Testis (tissue), 5 donors: ENCODE measurements at places on chromosomes 5 and 9. TPM values are rescaled to one million over a fixed set of nuclear protein-coding genes. Genes with fewer than 3 reads are reported as not detected.

FIBCD1 gene
- 29.1 TPM for total RNA-seq

CARD9 gene
- 3.5 TPM for total RNA-seq

CRHBP gene
- total RNA-seq = 1.1 TPM

EMB gene
- total RNA-seq = 32.4 TPM

BHMT2 gene
- total RNA-seq = 10.1 TPM

LCN10 gene
- 11.7 TPM for total RNA-seq

STC2 gene
- 0.87 TPM for total RNA-seq

NANS gene
- total RNA-seq = 66.5 TPM

DNA sequence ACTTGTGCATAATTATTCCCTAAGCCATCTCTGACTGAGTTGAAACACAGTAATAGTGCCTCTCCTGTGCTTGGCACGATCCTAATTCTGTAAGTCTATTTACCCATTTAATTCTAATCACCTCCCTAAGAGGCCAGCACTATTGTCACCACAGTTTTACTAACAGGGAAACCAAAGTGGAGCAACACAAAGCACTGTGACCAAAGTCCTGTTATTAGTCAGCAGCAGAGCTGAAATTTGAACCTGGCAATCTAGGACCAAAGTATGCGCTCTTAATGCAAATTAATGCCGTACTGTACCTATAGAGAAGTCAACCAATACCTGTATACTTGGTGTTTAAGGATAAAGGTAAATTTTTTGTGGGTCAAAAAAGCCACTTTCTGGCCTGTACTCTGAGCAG lies 77.1 kb upstream of the CNTLN start:
- H3K4me1 ChIP-seq = no peaks in the 10 kb centered on the region
- H3K4me3 ChIP-seq = no peak overlapping the region
- no peaks in the 10 kb centered on the region for H3K36me3 ChIP-seq
- no peak overlapping the region for H3K27ac ChIP-seq
- DNase-seq = no peak

DNA sequence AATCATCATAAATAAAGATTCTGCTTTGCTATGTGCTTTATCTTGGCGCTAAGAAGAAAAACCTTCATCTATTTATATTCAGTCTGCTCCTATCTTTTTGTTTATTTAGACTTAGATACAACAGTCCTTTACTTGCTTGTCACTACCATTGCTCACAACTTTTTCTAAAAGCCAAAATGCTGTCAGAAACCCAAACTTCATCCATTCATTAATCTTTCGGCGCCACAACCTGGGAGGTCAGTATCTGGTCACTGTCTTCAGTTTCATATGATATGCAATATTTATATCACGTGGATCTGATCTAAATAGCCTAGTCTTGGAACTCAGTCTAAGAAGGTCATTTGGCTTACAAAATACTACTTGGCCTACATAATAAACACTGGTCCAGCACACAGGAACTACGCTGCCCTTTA lies 159.3 kb upstream of the TARS1 start:
- peaks cover 5% of the 10 kb centered on the region for H3K4me1 ChIP-seq
- H3K36me3 ChIP-seq = no peaks in the 10 kb centered on the region
- no peaks in the 10 kb centered on the region for H3K27me3 ChIP-seq
- DNase-seq = no peak

GRCh38 chr5:9441610-9442009 lies 104.3 kb downstream of the SEMA5A start:
- no peaks in the 10 kb centered on the region for H3K4me1 ChIP-seq
- no peak overlapping the region for H3K27ac ChIP-seq
- no peak overlapping the region for H3K4me3 ChIP-seq
- H3K36me3 ChIP-seq = no peaks in the 10 kb centered on the region
- H3K27me3 ChIP-seq = no peaks in the 10 kb centered on the region

- H3K36me3 ChIP-seq = no peaks in the 10 kb centered on the region
- H3K27ac ChIP-seq = no peak overlapping the region
- H3K4me3 ChIP-seq = no peak overlapping the region
- peak; percentile 82 for DNase-seq
Observed at GRCh38 chr5:31678180-31678579, 39.2 kb downstream of the PDZD2 start.

GRCh38 chr9:129497005-129497812 lies 123.7 kb downstream of the C9orf50 start:
- H3K4me3 ChIP-seq = peak overlapping the region; percentile 51
- H3K27me3 ChIP-seq = no peaks in the 10 kb centered on the region
- peaks cover 50% of the 10 kb centered on the region for H3K4me1 ChIP-seq

GRCh38 chr5:56305001-56305950 lies 72.1 kb upstream of the ANKRD55 start:
- DNase-seq = no peak
- H3K4me3 ChIP-seq = no peak overlapping the region
- no peaks in the 10 kb centered on the region for H3K36me3 ChIP-seq
- no peaks in the 10 kb centered on the region for H3K4me1 ChIP-seq
- no peaks in the 10 kb centered on the region for H3K27me3 ChIP-seq
- H3K27ac ChIP-seq = no peak overlapping the region

DNA sequence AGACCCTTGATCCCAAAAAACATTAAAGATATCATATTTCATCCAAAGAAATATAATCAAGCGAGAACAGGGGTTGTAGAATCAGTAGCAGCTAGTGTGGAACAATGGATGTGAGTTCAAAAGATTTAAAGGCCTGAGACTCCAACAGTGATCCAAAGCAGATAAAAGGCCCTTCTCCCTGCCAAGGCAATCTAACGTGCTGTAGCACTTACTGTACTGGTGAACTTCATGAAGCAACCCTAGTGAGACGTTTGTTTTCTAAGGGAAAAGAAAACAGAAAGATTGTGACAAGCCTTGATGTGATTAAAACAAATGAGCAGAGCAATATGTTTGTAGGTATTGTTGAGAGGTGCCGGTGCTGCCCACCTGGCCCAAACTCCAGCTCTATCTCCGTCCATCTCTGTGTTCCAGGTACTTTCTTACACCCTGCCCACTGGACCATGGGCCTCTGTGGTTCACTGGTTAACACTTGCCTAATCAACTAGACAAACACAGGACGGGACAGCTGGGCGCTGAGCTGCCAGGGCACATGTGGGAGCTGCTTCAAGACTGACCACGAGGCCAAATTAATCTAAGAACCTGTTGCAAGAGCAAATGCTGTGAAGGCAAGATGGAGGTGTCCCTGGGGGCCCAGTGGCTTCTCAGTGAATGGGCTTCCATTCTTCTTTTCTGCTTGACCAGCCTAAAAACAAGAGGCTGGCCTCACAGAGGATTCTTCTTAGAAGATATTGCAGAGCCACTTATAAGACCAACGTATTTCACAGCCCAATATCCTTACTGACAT lies 265.5 kb downstream of the CWC27 start:
- no peak overlapping the region for H3K27ac ChIP-seq
- H3K36me3 ChIP-seq = no peaks in the 10 kb centered on the region
- H3K4me3 ChIP-seq = no peak overlapping the region
- DNase-seq = no peak

DNA sequence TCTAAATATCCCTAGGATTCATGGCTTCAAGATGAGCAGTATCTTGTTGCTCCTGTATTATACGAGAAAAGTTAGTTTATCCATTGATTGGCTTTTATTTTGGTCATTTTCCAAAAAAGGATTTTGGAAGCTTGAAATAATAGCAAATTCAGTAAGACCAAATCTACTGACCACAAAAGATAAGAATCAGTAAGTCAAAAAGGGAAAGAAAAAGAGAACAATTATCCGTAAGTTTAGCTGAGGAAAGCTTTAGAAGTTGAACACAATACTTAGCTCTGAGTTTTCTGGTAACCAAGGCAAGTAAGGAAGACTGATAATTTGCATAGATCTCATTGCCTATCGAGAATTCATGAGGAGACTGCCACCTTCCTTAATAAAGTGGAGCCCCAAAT lies 9.1 kb downstream of the TGFBR1 start:
- no peaks in the 10 kb centered on the region for H3K27me3 ChIP-seq
- no peak overlapping the region for H3K27ac ChIP-seq
- no peaks in the 10 kb centered on the region for H3K36me3 ChIP-seq
- DNase-seq = no peak
- no peak overlapping the region for H3K4me3 ChIP-seq

DNA sequence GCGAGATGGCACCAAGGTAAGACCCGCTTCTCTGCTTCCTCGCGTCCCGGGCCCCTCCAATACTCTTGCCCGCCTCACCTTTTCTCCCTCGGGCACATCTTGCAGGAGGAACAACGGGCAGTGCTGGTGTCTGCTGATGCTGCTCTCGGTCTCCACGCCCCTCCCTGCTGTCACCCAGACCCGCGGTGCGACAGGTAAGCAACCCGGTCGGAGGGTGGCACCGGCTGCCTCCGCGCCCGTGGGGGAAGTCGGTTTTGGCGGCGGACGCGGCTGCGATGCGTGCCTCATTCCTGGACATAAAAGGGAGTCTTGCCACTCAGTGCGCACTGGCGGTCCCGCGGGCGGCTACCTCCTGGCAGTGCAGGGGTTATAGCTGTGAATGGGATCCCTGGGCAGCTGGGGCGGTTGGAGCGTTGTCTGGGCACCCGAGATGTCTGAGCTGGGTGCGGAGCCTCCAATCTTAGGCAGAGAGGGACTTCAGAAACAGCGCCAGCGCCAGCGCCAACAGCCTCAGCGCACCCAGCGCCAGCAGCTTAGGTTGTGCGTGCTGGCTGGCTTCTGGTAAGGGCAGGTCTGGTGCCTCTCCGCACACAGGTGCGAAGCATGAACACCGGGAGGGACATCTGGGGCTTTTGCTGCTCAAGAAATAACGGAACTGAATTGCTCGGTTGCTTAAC lies 488 bp downstream of the COL15A1 start:
- peak; percentile 38 for DNase-seq
- H3K27me3 ChIP-seq = no peaks in the 10 kb centered on the region

GRCh38 chr9:91843093-91843492 lies 106.9 kb downstream of the ROR2 start:
- H3K27ac ChIP-seq = no peak overlapping the region
- no peak overlapping the region for H3K4me3 ChIP-seq
- peaks cover 21% of the 10 kb centered on the region for H3K4me1 ChIP-seq

- DNase-seq = peak; percentile 79
- H3K4me3 ChIP-seq = no peak overlapping the region
- H3K4me1 ChIP-seq = peaks cover 41% of the 10 kb centered on the region
- peak overlapping the region; percentile 35 for H3K27ac ChIP-seq
Observed at GRCh38 chr9:113548221-113549041, 84.9 kb downstream of the RGS3 start.

DNA sequence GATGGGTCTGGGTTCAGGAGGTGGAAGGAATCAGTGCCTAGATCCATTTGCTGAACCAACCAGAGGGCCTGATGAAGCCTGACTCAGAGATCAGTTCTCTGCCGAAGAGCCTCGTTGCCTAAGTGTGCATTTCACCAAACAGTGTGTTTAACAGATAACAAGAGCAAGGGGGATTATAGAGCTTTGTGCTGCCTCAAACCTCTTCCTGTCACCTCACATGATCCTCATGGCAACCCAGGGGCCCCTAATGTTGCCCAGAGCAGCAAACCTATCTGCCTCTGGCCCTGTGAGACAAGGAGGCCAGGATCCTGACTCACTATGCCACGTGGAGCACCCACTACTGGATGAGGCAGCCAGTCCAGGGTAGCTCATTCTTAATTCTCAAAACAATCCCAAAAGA lies 66.3 kb upstream of the EPB41L4B start:
- no peaks in the 10 kb centered on the region for H3K4me1 ChIP-seq
- H3K27me3 ChIP-seq = no peaks in the 10 kb centered on the region
- no peak overlapping the region for H3K27ac ChIP-seq
- DNase-seq = no peak
- H3K4me3 ChIP-seq = no peak overlapping the region

DNA sequence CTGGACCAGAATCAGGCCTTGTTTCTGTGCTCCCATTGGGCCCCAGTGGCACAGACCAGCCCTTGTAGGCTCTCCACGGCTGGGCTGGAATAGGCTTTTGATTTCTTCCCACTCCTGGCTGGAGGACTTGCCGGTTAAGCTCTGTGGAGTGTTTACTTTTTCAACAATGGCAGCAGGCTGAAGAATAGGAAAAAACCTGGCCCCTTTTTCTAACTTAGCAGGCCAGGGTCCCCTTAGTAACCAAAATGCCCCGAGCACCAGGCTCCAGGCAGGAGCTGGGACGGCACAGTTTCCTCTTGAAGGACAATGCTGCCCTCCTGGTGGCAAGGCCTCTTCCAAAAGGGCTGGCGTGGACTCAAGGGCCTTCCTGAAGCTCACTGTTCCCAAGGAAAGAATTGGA lies 230.3 kb downstream of the CRB2 start:
- H3K27me3 ChIP-seq = no peaks in the 10 kb centered on the region
- H3K36me3 ChIP-seq = no peaks in the 10 kb centered on the region
- H3K4me1 ChIP-seq = no peaks in the 10 kb centered on the region
- no peak overlapping the region for H3K4me3 ChIP-seq
- no peak overlapping the region for H3K27ac ChIP-seq
- no peak for DNase-seq

DNA sequence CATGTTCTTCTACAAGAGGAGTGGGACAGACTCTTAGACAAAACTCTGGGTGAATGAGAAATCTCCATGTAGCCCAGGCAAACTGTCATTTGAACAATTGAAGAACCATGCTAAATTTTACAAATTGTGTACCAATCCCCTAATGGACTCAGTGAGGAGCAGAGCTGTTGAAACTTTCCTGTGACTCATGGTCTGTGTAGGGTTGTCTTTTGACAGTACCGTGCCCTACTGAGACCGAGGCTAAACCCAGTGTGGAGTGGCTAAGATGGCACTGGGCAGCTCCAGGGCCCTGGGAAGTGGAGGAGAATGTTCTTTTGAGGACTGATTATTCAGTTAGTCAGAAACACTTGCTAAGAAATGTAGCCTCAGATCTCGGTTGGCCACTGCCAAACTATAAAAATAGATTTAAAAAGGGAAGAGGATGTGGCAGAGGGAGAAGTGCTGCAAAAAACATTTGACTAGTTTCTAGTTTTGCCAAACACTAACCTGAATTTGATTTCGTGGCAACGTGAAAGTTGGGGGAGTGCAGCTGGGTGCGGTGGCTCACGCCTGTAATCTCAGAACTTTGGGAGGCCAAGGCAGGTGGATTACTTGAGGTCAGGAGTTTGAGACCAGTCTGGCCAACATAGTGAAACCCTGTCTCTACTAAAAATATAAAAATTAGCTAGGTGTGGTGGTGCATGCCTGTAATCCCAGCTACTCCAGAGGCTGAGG lies 24.7 kb downstream of the POU4F3 start:
- H3K4me3 ChIP-seq = no peak overlapping the region
- H3K27ac ChIP-seq = no peak overlapping the region
- no peak for DNase-seq

DNA sequence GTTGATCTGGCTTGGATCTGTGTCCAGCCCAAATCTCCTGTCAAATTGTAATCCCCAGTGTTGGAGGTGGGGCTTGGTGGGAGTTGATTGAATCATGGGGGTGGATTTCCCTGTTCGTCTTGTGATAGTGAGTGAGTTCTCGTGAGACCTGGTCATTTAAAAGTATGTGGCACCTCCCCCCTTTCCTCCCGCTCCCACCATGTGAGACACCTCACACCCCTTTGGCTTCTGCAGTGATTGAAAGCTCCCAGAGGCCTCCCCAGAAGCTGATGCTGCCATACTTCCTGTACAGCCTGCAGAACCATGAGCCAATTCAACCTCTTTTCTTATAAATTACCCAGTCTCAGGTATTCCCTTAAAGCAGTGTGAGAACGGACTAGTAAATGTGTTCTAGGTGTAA lies 117.3 kb upstream of the PTCH1 start:
- no peaks in the 10 kb centered on the region for H3K36me3 ChIP-seq
- H3K4me3 ChIP-seq = no peak overlapping the region
- no peaks in the 10 kb centered on the region for H3K27me3 ChIP-seq
- DNase-seq = no peak
- no peak overlapping the region for H3K27ac ChIP-seq
